ENCODE measurements at places on chromosomes 11 and 22. TPM values are rescaled to one million over a fixed set of nuclear protein-coding genes. Genes with fewer than 3 reads are reported as not detected.

GRCh38 chr11:68002938-68003845, 705 bp downstream of the UNC93B1 start:
- DNase-seq: no peak

DNA sequence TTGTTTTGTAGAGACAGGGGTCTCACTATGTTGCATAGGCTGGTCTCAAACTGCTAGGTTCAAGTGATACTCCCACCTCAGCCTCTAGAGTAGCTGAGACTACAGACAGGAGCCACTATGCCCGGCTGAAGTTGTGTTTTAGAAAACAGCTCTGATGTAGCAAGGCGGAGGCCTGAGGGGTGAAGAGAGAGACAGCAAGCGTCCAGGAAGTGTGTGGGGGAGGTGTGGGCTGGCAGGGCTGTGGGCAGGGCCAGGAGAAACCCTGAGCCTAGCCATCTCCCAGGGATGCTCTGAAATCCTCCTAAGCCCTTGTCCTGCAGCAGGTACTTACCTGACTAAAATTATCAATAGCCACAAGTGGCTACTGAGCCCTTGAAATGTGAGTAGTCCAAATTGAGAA, 16.1 kb upstream of the RPS3 start:
- no peak for DNase-seq

DNA sequence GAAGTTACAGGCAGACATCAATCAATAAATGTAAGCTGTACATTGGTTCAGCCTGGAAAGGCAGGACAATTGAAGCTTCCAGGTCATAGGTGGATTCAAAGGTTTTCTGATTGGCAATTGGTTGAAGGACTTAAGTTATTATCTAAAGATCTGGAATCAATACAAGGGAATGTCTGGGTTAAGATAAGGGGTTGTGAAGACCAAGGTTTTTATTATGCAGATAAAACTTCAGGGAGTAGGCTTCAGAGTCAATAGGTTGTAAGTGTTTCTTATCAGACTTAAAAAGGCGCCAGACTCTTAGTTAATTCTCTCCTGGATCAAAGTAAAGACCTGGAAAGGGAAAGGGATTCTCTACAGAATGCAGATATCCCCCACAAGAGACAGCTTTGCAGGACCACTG, 935.4 kb downstream of the TBC1D22A start:
- DNase-seq: no peak

- peak; percentile 21 for DNase-seq
These were observed 11.4 kb downstream of the BCL9L start for GRCh38 chr11:118914178-118914918.

GRCh38 chr11:65425971-65426838, 3.6 kb downstream of the NEAT1 start:
- no peak for DNase-seq

- no peak for DNase-seq
These were observed 8.4 kb downstream of the CLDN5 start for GRCh38 chr22:19515654-19516377.

- peak; percentile 67 for DNase-seq
These were observed 93.2 kb upstream of the LMO1 start for GRCh38 chr11:8356721-8357504.

DNA sequence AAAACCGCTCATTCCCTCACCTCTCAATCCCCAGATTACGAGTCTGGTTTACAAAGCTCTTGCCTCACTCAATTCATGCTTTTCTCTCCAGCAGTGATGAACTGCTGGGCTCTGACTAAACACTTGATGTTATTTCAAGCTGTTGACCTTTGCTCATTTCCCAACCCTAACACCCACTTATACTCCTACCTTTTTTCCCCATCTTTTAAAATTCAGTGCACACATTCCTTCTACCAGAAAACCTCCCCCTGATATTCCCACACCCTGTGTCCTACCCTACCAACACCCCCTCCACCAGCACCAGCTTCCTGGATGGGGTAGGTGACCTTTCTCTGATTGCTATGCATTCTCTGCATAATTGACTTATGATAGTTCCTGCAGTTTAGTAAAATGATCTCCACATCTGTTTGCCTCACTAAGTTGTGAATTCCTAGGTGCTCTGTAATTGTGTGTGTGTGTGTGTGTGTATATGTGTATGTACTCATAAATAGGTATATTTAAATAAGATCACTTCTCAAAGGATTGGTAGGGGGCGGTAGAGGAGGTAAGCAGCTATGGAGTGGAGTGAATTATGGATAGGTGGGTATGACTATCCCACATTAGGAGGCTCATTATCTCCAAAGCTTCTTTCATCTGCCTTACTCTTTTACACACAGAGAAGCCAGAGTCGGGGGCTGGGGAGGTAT, 842 bp downstream of the HEPACAM start:
- DNase-seq: no peak

TSPAN32 gene
- polyA plus RNA-seq: 0.04 TPM

MRGPRE gene
- polyA plus RNA-seq: not detected

All from psoas muscle (tissue), 8 donors.